ENCODE measurements at places on chromosomes 7 and 10. TPM values are rescaled to one million over a fixed set of nuclear protein-coding genes. Genes with fewer than 3 reads are reported as not detected.

- peaks cover 24% of the 10 kb centered on the region for H3K4me1 ChIP-seq
- H3K27me3 ChIP-seq: no peaks in the 10 kb centered on the region
- peaks cover 11% of the 10 kb centered on the region for H3K36me3 ChIP-seq
- DNase-seq: no peak
- no peak overlapping the region for H3K4me3 ChIP-seq
Observed at GRCh38 chr10:94036766-94037033, 43.0 kb downstream of the PLCE1 start.

GRCh38 chr7:85498031-85498430, 311.2 kb upstream of the SEMA3D start:
- DNase-seq: no peak
- H3K4me1 ChIP-seq: peaks cover 8% of the 10 kb centered on the region
- peaks cover 2% of the 10 kb centered on the region for H3K36me3 ChIP-seq
- H3K27me3 ChIP-seq: no peaks in the 10 kb centered on the region
- no peak overlapping the region for H3K4me3 ChIP-seq

GRCh38 chr7:54653905-54654304, 105.1 kb downstream of the SEC61G start:
- H3K27me3 ChIP-seq: no peaks in the 10 kb centered on the region
- DNase-seq: no peak
- H3K36me3 ChIP-seq: no peaks in the 10 kb centered on the region

Gene UNCX
- not detected for total RNA-seq

Gene LBX1
- total RNA-seq: not detected

Gene HECW1
- not detected for total RNA-seq

- no peak for DNase-seq
- H3K4me1 ChIP-seq: peaks cover 28% of the 10 kb centered on the region
- H3K27ac ChIP-seq: peak overlapping the region; percentile 89
- H3K4me3 ChIP-seq: peak overlapping the region; percentile 86
Observed at GRCh38 chr10:31927884-31928548, 615 bp downstream of the ARHGAP12 start.

DNA sequence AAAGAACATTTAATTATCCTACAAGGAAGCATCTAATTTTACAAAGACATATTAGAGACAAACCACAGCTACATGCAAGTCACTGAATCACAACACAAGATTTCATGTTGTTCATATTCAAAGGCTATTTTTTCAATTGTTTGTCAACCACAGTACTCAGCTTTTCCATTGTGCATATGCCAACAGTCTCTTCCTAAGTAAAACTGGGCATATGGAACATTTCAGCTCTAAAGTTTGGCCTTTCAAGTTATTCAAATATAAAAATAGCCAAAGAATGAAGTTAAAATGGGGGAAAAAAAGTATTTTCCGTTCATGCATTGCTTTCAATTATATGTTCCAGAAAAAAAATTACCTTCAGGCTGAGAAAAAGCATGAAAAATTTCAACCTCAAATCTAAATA, 537.9 kb downstream of the PLXDC2 start:
- H3K27ac ChIP-seq: no peak overlapping the region
- H3K27me3 ChIP-seq: no peaks in the 10 kb centered on the region
- no peak overlapping the region for H3K4me3 ChIP-seq
- no peak for DNase-seq
- no peaks in the 10 kb centered on the region for H3K36me3 ChIP-seq
- H3K4me1 ChIP-seq: peaks cover 3% of the 10 kb centered on the region

- H3K4me3 ChIP-seq: no peak overlapping the region
- no peaks in the 10 kb centered on the region for H3K4me1 ChIP-seq
- peaks cover 3% of the 10 kb centered on the region for H3K36me3 ChIP-seq
- no peak overlapping the region for H3K27ac ChIP-seq
Observed at GRCh38 chr7:33185786-33186185, 56.4 kb downstream of the BBS9 start.

GRCh38 chr7:50761713-50762112, 21.0 kb downstream of the GRB10 start:
- peaks cover 15% of the 10 kb centered on the region for H3K36me3 ChIP-seq
- peaks cover 22% of the 10 kb centered on the region for H3K4me1 ChIP-seq
- H3K27me3 ChIP-seq: no peaks in the 10 kb centered on the region
- no peak for DNase-seq
- H3K27ac ChIP-seq: no peak overlapping the region

GRCh38 chr7:24751484-24751883, 5.8 kb downstream of the GSDME start:
- H3K4me1 ChIP-seq: peaks cover 10% of the 10 kb centered on the region
- no peaks in the 10 kb centered on the region for H3K36me3 ChIP-seq
- DNase-seq: no peak
- no peaks in the 10 kb centered on the region for H3K27me3 ChIP-seq
- H3K4me3 ChIP-seq: no peak overlapping the region

Gene ZNF467
- 4.4 TPM for total RNA-seq

- H3K27me3 ChIP-seq: no peaks in the 10 kb centered on the region
- H3K27ac ChIP-seq: no peak overlapping the region
- no peaks in the 10 kb centered on the region for H3K4me1 ChIP-seq
- peaks cover 5% of the 10 kb centered on the region for H3K36me3 ChIP-seq
Observed at GRCh38 chr10:133441780-133442179, 12.0 kb upstream of the SCART1 start.

- peaks cover 21% of the 10 kb centered on the region for H3K4me1 ChIP-seq
- no peaks in the 10 kb centered on the region for H3K27me3 ChIP-seq
- H3K36me3 ChIP-seq: no peaks in the 10 kb centered on the region
- no peak for DNase-seq
- H3K27ac ChIP-seq: no peak overlapping the region
Observed at GRCh38 chr10:130108934-130109604, 1.6 kb downstream of the C10orf143 start.

Gene HMX2
- total RNA-seq: not detected

- no peak for DNase-seq
- H3K4me1 ChIP-seq: no peaks in the 10 kb centered on the region
- H3K36me3 ChIP-seq: peaks cover 15% of the 10 kb centered on the region
- H3K4me3 ChIP-seq: no peak overlapping the region
- H3K27ac ChIP-seq: no peak overlapping the region
- H3K27me3 ChIP-seq: no peaks in the 10 kb centered on the region
Observed at GRCh38 chr7:99485094-99485493, 12.4 kb downstream of the ZNF789 start.

DNA sequence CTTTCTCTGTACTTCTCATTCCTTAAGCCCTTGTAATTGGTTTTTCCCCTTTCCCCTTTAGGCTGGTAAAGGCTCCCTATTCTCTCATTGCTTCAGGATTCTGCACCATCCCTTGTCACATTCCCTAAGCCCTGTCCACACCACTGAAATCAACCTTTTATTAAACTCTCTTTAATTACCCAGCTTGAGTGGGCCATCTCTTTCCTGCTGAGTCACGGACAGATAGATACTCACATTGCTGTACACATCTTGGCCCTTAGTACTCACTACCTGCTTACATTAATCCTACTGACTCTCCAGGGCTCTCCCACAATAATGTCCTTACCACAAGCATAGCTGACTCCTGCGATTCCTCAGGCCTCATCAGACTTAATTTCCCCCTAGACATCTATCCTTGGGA, 94.0 kb upstream of the PCGF5 start:
- no peaks in the 10 kb centered on the region for H3K36me3 ChIP-seq
- H3K4me3 ChIP-seq: no peak overlapping the region
- no peaks in the 10 kb centered on the region for H3K4me1 ChIP-seq
- H3K27me3 ChIP-seq: peaks cover 11% of the 10 kb centered on the region
- H3K27ac ChIP-seq: no peak overlapping the region

Gene POLR1F
- 15.4 TPM for total RNA-seq

- H3K4me1 ChIP-seq: no peaks in the 10 kb centered on the region
- no peak overlapping the region for H3K4me3 ChIP-seq
- H3K27me3 ChIP-seq: peaks cover 8% of the 10 kb centered on the region
- no peak overlapping the region for H3K27ac ChIP-seq
- H3K36me3 ChIP-seq: no peaks in the 10 kb centered on the region
Observed at GRCh38 chr10:69303632-69304051, 25.3 kb downstream of the HK1 start.

DNA sequence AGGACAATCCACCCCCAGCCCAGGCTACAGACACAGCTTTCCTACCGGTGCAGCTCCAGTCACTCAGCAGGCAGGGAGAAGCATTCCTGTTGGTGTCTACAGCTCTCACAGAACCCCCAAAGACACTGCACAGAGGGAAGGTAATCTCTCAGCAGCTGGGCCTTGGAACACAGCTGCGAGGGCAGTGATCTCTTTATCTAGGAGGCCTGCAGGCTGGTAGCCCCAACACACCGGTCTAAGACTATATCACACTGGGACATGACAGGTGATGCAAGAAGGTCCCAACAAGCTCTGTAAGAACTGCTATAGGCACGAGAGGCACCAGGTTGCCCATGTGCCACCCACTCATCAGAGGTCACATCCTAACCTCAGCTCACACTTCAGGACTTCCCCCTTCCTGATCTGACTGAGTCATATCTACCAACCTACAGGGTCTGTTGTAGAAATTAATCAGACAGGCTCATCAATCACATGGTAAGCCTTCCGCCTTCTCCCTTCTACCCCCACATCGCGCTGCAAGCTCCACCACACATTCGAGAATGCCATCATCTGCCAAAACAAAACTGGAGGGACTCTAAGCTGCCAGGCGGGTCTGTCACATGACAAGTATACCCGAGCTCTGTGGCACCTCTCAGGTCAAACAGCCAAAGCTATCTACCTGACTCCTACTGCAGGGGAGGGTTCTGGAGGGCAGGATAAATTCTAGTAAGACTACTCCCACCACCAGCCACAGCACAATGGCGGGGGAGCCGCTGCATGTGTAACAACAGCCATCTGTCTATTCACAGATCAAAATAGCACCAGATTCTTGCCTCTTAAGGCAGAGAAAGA, 26.1 kb downstream of the FAM53B start:
- H3K27me3 ChIP-seq: no peaks in the 10 kb centered on the region
- H3K4me3 ChIP-seq: no peak overlapping the region
- peaks cover 3% of the 10 kb centered on the region for H3K36me3 ChIP-seq
- no peak for DNase-seq
- peaks cover 2% of the 10 kb centered on the region for H3K4me1 ChIP-seq

- H3K36me3 ChIP-seq: no peaks in the 10 kb centered on the region
- H3K4me1 ChIP-seq: peaks cover 7% of the 10 kb centered on the region
Observed at GRCh38 chr7:93739424-93739823, 151.1 kb downstream of the TFPI2 start.

- H3K27ac ChIP-seq: no peak overlapping the region
- no peaks in the 10 kb centered on the region for H3K36me3 ChIP-seq
- no peak overlapping the region for H3K4me3 ChIP-seq
- DNase-seq: no peak
- no peaks in the 10 kb centered on the region for H3K4me1 ChIP-seq
- no peaks in the 10 kb centered on the region for H3K27me3 ChIP-seq
Observed at GRCh38 chr7:49397750-49398149, 375.7 kb upstream of the VWC2 start.

- no peak overlapping the region for H3K4me3 ChIP-seq
- H3K27ac ChIP-seq: no peak overlapping the region
- no peaks in the 10 kb centered on the region for H3K36me3 ChIP-seq
- no peaks in the 10 kb centered on the region for H3K27me3 ChIP-seq
- no peaks in the 10 kb centered on the region for H3K4me1 ChIP-seq
Observed at GRCh38 chr7:37414352-37414983, 34.2 kb downstream of the ELMO1 start.

GRCh38 chr7:75878312-75878768, 494 bp upstream of the RHBDD2 start:
- no peak for DNase-seq
- H3K4me1 ChIP-seq: peaks cover 18% of the 10 kb centered on the region
- H3K27me3 ChIP-seq: no peaks in the 10 kb centered on the region
- H3K36me3 ChIP-seq: peaks cover 15% of the 10 kb centered on the region
- peak overlapping the region; percentile 90 for H3K4me3 ChIP-seq

GRCh38 chr10:47173929-47174442, 126.0 kb upstream of the GDF10 start:
- H3K27ac ChIP-seq: no peak overlapping the region
- no peaks in the 10 kb centered on the region for H3K4me1 ChIP-seq
- DNase-seq: no peak
- H3K27me3 ChIP-seq: peaks cover 13% of the 10 kb centered on the region
- no peaks in the 10 kb centered on the region for H3K36me3 ChIP-seq

- no peak overlapping the region for H3K4me3 ChIP-seq
- H3K27me3 ChIP-seq: peaks cover 7% of the 10 kb centered on the region
- H3K27ac ChIP-seq: no peak overlapping the region
- no peaks in the 10 kb centered on the region for H3K36me3 ChIP-seq
- H3K4me1 ChIP-seq: peaks cover 6% of the 10 kb centered on the region
Observed at GRCh38 chr7:120867932-120868331, 10.0 kb upstream of the TSPAN12 start.

DNA sequence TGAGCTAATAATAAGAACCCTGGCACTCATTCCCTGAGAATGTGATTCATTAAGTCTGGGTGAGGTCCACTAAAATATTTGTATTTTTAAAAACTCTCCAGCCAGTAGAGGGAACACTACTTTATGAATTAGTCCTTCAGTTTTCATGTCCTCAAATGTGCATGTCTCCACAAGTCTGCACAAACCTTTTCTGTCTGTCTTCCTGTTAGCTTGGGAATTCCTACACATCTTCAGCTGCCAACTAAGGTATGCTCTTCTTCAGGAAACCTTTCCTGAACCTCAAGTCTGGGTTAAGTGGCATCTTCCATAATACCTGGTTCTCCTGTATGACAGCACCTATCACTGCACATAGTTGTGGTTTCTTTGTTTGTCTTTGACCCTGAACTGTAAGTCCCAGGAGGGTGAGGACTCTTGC, 119.6 kb upstream of the MKX start:
- peaks cover 7% of the 10 kb centered on the region for H3K4me1 ChIP-seq
- no peaks in the 10 kb centered on the region for H3K36me3 ChIP-seq
- H3K27me3 ChIP-seq: no peaks in the 10 kb centered on the region
- DNase-seq: no peak

DNA sequence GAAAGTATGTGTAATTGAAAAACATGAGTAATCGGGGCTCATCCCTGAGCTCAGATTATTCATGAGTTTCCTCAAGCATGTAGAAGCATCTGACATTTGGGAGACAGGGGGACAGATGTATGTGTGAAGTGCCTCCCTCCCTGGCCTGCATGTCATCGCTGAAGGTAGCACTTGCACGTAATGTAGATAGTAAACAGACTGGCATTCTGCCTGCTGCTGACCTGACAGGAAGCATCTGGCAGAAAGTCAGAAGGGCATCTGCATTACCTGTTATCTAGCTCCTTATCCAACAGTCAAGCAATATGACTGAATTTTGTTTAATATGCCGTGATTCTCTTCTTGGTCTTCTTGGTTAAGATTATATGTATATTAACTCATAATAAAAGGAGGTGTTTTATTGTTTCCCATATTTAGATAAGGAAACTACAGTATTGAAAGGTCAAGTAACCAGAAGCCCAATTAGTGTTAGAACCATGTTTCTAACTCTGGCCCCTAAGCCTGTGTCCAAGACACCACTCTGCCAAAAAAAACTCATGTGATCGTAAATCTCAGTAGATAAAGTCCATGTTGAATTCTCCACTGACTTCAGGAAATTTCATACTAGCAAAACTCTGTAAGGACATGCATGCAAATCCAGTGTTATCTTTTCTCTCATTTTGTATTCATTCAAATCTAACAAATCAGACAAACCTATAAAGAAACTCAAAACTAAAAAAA, 918.1 kb upstream of the MBL2 start:
- H3K4me1 ChIP-seq: no peaks in the 10 kb centered on the region
- no peaks in the 10 kb centered on the region for H3K36me3 ChIP-seq

GRCh38 chr10:43407148-43407575, 1.8 kb downstream of the HNRNPF start:
- H3K27me3 ChIP-seq: no peaks in the 10 kb centered on the region
- peak; percentile 89 for DNase-seq
- peaks cover 49% of the 10 kb centered on the region for H3K4me1 ChIP-seq
- H3K27ac ChIP-seq: peak overlapping the region; percentile 99
- H3K4me3 ChIP-seq: peak overlapping the region; percentile 95

All from osteocyte (in vitro differentiated cells).